Aorta (tissue), 5 donors: ENCODE measurements at places on chromosomes 4 and X. TPM values are rescaled to one million over a fixed set of nuclear protein-coding genes. Genes with fewer than 3 reads are reported as not detected.

The SLIT2 gene
- total RNA-seq: 31.3 TPM

The SPANXN4 gene
- total RNA-seq: not detected

The FAM9C gene
- total RNA-seq: not detected

DNA sequence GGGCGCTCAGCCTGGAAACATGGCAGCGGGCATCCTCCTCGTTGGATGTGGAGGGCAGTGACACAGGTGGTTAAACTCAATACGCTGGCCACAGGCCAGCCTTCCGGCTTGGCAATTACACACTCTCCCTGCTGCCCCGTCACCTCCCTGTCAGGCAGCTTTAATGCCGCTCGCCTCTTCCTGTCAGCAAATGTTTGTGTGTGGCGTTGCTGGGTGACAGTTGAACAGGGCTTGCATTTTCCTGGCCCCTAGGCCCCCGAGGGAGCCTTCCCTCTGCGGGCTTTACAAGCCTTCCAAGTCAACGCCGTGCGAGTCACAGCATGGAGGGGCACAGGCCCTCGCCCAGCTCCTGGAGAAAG, 620.0 kb downstream of the BCOR start:
- DNase-seq: peak; percentile 59

DNA sequence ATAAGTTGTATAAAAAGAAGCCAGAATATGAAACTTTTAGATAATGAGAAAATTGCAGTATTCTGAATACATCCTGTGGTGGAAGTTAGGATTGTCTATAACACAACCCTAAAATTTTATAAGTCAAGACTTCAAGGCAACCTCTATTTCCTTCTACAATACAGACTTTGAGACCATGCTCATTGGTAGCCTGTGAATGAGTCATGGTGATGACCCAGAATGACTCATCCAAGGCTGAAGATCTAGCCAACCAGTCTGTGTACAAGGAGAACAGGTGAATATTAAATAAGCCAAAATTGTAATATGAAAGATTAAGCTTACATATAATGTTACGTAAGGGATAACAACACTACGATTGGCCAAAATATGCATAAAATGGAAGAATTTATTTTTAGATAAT, 475.9 kb upstream of the GALNT7 start:
- no peak for DNase-seq
